CD8-positive, alpha-beta T cell (primary cell): ENCODE measurements at places on chromosomes 3 and 15.
A peak's percentile ranks its signal among the peaks of the same experiment; 100 is the strongest.

DNA sequence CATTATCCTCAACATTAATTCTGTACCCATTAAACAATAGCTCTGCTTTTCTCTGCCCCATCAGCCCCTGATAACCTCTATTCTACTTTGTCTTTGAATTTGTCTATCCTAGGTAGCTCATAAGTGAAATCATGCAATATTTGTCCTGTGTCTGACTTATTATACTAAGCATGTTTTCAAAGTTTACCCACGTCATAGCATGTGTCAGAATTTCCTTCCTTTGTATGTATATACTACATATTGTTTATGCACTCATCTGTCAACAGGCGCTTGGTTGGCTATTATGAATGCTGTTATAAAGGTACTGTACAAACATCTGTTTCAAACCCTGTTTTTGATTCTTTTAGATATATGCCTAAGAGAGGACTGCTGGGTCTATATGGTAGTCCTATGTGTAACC, 18.2 kb downstream of the CSNK1G1 start:
- no peak for DNase-seq

- DNase-seq = no peak
Observed at GRCh38 chr3:131360191-131360755, 21.3 kb upstream of the NUDT16 start.

DNA sequence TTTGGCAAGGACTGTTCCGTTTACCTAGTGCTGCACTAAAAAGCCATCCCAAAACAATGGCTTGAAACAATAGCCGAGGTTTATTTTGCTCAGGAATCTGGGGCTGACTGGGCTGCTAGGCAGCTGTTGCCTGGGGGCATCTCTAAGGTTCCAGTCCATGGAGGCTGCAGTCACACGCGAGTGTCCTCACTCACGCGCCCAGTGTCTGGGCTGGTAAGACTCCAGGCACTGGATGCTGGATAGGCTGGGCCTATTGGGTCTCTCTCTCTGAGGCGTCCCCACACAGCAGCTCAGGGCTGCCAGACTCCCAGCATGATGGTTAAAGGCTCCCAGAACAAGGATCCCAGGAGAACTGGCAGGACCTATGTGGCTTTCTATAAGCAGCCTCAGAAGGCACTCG, 34.2 kb downstream of the ALS2CL start:
- DNase-seq = no peak

GRCh38 chr15:33292717-33293307, 18.0 kb upstream of the RYR3 start:
- DNase-seq = no peak

DNA sequence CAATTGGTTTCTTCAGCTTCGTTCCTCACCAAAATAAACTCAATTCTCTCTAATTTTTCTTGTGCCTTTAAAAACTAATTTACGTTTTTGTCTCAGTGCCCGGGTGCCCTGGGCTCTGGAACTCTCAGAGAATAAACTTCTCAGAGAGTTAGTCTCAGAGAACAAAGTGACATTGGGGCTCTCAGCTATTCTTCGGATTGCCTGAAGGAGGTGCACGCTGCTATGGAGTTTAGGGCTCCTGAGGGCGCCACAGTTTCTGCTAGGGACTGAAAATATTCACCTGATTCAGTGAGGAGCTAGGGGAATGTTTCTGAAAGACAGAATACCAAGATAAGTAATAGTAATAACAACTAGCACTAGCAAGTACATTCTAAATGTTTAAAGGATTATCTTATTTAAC, 22.7 kb downstream of the ZIC4 start:
- no peak for DNase-seq

DNA sequence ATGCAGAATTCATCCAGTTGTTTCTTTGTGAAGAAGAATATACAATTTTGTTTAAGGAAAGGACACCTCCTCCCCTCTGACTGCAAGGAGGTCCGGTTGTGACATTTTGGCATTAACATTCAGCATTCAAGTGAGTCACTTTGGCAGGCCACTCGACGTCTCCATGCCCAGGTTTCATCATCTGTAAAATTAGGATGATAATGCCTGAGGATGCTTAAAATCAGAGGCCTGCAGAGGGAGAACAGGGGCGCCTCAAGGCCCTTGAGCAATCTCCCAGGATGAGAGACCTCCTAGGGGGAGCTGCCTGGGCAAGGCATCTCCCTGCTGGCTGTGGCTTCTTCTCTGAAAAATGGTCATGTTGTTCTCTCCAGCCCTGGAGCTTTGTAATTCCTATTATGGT, 236.0 kb downstream of the CACNA2D3 start:
- DNase-seq = no peak

GRCh38 chr3:182491577-182491976, 301.7 kb upstream of the ATP11B start:
- DNase-seq = no peak

- DNase-seq = no peak
Observed at GRCh38 chr3:126394977-126395321, 240 bp downstream of the CFAP100 start.

GRCh38 chr15:69337138-69337537, 38.4 kb downstream of the PAQR5 start:
- no peak for DNase-seq

DNA sequence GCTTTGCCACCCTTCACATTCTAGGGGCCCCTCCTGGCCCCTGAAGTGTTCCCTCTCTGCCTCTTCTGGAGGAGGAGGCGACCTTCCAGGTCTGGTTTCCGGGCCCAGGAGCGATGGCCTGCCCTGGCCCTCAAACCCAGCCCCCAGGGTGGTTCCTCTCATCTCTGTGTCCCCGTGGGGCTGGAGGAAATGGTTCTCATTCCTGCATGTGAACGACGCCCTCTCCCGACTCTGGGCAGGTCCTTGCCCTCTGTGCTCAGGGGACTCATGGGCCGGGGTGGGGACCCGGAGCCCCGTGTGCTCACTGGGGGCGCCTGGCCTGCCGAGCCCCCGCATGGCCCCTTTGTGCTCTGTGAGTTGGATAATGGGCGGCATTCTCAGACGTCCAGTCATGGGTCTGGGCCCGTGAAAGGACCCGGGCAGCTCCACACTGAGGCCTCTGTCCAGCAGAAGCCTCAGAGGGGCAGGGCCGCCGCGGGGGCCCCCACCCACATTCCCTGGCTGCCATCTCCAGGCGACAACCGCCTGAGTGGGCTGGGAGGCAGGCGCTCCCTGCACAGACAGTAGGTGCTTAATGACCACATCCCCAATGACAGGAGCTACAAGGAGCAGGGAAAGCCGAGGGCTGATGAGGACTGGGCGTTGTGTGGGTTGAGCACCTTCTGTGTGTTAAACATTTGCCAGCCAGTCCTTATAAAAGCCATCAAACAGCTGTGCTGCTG, 5.5 kb upstream of the PLXND1 start:
- DNase-seq = no peak

GRCh38 chr15:32899126-32899596, 181.4 kb downstream of the GREM1 start:
- DNase-seq = no peak

DNA sequence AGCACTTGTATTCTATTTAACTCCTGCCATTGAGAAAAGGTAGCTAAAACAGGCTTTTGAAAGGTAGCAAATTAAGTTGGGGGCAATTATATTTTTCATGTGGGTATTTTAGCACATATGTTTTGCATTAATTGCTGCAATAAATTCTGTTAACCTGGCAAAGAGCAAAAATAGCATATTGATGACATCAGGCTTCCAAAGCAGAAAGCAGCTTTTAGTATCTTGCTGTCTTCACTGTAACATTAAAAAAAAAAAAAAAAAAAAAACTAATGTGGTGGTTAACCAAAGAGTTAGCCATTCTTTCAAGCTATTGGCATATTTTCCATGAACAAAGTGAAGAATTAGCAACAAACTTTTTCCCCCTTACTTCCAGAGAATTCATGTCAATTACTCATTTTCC, 9.1 kb downstream of the EPHA3 start:
- DNase-seq = no peak

- DNase-seq = no peak
Observed at GRCh38 chr3:142958707-142959106, 4.8 kb downstream of the PAQR9 start.

DNA sequence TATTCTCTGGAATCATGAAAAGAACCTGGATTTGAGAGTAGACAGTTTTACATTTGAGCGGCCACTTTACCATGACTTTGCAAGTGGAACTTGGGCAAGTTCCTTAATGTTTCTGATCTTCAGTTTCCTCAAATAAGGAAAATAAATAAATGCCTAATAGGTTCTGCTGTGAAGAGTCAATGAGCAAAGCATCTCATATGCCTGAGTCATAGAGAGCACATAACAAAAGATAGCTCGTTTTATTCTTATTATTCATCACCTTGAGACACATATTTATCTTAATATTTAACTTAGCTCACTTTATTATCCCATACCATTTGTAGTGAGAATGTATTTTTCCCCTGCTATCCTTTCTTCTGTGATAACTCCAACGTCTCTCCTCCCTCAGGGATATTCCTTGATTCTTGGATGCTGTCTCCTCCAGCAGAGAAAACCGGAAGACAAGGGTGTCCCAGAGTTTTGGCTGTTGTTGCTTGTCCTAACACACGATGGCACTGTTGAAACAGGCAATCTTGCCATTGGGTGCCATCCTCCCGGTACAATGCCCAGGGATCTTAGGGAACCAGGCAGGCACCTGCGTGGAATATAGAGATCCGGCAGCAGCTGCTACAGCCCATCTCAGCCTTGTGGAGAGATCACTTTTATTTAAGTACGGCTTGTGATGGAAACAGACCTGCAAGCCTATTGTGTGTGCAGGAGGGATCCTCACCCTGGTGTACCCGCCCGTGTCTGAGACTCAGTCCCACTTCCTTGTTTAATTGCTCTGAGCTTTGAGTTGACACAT, 33.3 kb upstream of the VPS33B start:
- DNase-seq = no peak

DNA sequence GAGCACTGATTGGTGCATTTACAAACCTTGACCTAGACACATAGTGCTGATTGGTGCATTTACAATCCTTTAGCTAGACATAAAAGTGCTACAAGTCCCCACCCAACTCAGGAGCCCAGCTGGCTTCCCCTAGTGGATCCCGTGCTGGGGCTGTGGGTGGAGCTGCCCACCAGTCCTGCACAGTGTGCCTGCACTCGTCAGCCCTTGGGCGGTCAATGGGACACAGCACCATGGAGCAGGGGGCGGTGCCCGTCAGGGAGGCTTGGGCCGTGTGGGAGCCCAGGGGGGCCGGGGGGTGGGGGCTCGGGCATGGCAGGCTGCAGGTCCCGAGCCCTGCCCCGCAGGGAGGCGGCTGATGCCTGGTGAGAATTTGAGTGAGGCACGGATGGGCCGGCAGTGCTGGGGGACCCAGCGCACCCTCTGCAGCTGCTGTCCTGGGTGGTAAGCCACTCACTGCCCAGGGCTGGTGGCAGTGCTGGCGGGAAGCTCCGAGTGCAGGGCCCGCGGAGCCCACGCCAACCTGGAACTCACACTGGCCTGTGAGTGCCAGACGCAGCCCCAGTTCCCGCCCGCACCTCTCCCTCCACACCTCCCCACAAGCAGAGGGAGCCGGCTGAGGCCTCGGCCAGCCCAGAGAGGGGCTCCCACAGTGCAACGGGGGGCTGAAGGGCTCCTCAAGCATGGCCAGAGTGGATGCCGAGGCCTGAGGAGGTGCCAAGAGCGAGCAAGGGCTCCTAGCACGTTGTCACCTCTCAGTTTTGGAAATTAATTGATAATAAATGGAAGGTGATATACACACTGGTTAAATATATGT, 207.7 kb downstream of the RAP2B start:
- no peak for DNase-seq

- DNase-seq = no peak
Observed at GRCh38 chr3:117910820-117911521, 1123.7 kb downstream of the IGSF11 start.

DNA sequence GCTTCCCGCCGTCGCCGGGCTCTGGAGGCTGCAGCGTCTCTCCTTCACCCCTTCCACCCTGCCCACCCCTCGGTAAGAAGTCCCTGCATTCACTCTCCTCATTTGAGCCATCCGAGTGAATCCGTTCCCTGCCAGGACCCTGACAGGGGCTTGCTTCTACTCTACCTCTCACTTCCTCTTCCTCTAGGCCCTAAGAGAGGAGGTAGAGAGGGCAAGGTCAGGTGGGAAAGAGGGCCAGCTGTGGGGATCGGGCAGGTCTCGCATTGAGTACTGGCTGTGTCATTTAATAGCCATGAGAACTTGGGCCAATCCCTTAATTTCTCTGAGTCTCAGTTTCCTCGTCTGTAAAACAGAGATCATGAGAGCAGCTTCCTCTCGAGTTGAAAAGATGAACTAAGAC, 283.6 kb downstream of the UACA start:
- DNase-seq = no peak

DNA sequence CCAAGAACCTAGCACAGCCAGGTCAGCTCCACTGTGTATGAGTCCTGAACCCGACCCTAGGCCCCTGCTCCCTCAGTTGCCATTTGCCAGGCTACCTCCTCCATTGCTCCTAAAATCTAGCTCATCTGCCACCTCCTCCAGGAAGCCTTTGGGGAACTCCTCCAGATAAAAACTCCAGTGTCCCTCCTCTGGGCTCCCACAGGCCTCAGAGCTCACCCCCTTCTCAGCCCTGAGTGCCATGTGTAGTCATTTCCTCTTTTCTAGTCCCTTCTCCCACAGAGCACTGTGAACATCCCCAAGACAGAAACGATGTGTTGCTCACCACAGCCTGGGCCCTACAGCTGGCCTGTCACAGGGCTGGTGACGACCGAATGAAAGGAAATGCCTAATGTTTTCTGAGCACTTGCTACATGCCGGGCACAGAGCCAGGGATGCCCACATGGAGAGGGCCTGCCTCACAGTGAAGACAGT, 61.0 kb downstream of the IQSEC1 start:
- DNase-seq = peak; percentile 41

DNA sequence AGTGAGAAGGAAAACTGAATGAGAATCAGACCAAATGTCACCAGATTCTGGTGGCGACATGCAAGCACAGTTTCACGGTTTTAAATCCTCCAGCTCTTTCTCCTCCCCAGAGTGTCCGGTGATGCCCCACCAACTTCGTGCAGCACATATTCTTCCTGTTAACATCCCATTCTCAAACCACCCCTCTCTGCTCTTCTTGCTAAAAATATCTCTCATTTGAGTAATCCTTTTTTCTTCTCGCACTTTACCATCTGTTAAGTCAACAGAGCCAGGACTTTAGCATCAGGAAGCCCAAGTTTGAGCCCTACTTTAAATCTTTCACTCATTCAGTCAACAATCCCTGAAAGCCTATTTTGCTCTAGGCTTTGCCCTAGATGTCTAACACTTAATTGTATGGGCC, 68.2 kb upstream of the VGLL4 start:
- DNase-seq = no peak

GRCh38 chr15:25954398-25954797, 91.3 kb upstream of the ATP10A start:
- no peak for DNase-seq

DNA sequence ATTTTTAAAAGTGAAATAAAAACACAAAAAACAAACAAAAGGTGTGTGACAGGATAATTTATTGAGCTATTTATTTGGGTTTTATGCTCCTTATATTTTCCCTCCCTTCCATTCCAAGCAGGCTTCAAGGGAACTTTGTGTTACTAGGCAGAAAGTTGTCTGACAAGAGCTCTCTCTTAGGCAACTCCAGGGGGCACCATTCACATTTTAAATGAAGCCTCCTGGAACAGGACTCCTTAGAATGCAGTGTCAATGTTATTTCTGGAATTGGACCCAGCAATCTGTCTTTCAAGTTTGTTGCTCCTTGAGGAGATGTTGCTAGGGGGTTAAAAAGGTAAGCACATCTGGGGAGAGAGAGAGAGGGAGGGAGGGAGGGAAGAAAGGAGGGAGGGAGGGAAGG, 5.4 kb upstream of the RFX7 start:
- DNase-seq = no peak
